ENCODE measurements at places on chromosomes 2 and 18.

GRCh38 chr2:11004199-11004598, 92.5 kb downstream of the KCNF1 start:
- DNase-seq, result no peak

DNA sequence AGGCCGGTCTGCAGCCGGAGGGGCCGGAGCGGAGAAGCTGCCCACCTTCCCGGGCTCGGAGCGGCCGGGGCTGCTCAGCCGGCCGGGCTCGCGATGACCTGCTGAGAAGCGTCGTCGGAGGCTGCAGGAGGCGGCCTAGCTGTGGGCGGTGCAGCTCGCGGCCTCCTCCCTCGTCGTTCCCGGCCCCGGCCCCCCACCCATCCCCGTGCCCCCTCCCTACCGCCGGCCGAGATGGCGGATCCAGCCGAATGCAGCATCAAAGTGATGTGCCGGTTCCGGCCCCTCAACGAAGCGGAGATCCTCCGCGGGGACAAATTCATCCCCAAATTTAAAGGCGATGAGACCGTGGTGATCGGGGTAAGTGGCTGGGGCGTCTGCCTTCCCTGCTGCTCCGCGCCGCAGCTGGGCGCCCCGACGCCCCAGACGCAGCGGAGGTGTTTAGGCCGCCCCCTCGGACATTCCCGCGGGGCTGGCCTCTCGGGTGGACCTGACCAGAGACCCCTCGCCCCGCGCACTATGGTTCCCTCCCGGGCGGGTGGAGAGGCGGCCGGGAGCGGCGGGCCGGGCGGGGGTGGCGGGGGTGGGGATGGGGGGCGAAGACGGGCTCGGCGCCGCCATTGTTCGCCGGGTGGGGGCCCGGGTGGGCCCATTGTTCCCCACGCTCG, 492 bp downstream of the KIF5C start:
- no peak for DNase-seq

DNA sequence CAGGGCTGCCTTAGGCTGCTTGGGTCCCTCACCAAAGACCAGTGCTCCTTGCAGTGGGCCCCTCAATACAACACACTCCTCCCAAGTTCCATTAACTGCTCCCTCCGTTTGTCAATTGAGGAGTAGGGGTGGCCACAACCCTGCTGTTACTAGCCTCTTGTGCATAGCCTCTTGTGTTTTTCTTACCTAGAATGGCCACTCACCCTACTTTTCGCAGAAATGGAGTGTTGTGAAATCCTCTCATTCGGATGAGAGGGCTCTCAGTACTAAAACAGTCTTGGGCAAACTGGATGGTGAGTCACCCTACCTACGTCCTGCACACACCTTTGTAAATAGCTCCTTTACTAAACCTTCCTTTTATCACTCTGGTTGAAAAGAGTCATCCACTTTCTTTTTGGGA, 253.9 kb downstream of the OSR1 start:
- no peak for DNase-seq

DNA sequence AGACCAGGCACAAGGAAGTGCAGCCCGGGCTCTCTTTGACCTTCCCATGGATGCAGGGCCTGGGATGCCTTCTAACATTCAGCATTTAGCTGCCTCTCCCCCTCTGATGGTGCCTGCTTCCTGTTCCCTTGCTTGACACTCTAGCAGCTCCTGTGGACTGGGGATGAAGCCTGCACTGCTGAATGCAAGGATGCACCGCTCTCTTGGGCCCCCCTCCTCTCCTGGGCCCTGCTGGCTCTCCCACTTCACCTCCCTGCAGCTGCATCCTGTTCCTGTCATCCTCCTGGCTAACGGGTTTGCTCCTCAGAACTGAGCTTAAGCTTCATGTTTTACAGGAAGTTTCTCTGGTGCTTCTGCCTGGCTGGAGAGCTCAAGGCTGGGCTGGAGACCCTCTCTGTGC, 254.1 kb downstream of the TSN start:
- DNase-seq, result no peak

- no peak for DNase-seq
These were observed 49.1 kb downstream of the TFPI start for GRCh38 chr2:187505065-187505672.

DNA sequence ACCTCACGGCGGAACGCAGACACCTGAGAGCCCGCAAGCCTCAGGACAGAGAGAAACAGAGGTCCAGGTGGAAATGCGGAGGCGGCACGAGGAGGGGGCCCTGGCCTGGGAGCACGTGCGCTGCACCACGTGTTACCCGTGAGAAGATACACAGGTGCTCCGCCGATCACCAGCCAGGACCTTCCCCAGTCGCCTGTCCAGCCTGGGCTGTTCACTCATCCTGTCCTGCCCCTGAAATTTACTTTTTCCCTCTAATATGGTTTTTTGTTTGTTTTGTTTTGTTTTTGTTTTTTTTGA, 44.3 kb downstream of the TWIST2 start:
- no peak for DNase-seq

DNA sequence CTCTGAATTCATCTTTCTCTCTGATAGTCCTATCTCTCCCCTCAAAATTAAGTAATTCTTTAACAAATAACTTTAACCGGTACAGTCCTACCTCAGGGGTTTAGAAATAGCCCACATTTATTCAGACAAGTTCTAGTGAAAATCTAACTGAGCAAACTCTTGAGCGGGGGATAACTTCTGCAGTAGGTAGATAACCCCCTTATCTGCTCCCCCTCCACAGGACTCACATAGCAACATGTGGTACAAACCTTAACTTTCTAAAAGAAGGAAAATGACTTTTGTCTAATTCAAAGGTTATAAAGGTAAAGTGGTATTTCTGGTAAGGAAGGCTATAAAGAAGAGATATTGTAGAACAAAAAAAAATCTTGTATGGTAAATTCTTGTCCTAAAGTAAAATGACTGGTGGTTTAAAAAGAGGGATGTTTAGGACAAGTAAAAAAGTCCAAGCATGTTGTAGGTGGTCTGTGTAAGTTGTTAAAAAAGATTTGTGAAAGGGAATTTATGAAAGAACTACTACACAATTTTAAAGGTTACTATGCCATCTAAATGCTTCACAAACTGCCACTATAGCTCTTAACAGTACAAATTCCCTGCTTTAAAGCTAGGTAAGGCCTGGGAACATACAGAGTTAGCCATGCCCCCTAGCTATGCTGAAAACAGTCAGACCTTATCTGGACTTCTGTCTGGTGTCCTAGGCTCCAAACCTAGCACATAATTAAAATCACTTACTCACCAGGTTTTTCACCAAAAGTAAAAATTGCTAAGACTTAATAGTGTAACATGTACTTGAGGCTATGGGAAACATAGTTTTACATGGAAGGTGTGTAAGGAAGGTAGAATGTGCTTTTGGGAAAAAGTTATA, 8.1 kb upstream of the RPIA start:
- DNase-seq, result no peak

GRCh38 chr2:24107-24506, 22.2 kb downstream of the FAM110C start:
- no peak for DNase-seq

DNA sequence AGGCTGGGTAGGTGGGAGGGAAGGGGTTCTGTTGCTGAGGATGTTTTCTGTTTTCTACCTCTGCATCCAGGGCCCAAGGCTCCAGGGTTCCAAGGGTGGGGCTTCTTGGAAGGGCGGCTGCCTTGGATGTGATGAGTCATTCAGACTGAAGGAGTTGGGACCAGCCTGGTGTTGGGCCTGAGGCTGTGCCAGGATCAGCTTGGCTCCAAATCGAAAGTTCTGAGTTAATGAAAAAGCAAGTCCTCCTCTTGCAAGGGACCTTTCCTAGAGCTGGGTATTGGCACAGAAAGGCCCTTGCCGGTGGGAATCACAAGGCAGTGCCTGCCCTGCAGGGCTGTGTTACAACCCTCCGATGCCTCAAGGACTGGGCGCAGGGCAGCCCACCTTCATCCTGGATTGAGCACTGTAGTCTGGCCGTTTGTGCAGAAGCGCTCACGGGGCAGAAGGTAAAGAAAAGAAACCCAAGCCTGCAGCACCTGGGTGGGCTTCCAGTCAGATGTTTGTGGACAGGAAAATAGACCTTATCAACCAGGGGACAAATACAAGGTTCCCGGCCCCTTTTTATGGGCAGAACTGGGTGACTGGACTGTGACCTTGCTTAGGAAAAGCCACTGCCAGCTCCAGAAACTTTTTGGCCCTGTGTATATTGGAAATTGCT, 52.5 kb upstream of the MCFD2 start:
- no peak for DNase-seq

DNA sequence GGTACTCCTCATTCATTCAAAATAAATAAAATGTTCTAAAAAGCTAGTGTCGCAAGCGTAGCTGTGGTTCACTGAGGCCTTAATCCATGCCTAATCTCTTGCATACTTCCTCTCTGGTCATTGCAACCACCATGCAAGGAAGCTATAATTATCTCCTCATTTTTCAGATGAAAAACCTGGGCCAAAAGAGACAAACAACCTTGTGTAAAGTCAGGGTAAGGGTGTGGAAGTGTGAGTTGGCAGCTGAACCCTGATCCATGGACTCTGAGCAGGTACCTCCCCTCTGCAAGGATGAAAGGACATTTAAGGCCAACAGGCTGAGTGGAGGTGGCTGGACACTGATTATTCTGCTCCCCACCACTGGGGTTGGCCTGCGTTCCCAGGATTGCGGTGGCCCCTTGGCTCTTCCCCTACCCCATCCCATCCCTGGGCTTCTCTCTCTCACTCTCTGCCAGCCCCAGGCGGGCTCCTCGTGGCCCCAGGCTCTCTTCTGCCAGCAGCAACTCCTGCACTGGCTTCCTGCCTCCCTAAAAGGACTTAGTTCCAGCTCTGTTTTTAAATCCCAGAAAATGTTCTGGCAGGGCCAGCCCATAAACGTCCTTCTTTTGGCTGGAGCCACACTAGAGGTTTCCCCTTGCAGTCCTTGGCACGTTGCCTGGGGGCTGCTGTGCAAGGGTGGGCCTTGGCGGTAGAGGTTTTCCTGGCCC, 72.0 kb upstream of the AFF3 start:
- no peak for DNase-seq

- no peak for DNase-seq
These were observed 296.6 kb downstream of the LRRTM1 start for GRCh38 chr2:80007777-80008503.

GRCh38 chr2:160367887-160368286, 125.7 kb downstream of the RBMS1 start:
- DNase-seq, result no peak

GRCh38 chr2:196677404-196677803, 37.9 kb downstream of the CCDC150 start:
- DNase-seq, result no peak

DNA sequence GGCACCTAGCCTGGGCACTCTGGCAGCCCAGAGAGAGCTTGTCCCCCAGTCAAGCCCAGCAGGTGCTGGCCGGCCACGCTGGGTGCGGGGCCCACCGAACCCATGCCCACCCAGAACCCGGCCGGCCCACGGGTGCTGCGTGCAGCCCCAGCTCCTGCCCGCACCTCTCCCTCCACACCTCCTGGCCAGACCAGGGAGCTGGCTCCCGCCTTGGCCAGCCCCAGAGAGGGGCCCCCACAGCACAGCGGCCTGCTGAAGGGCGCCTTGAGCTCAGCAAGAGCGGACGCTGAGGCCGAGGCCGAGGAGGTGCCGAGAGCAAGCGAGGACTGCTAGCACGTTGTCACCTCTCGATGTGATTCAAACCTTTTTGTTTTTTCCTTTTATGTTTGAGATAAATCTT, 407.0 kb upstream of the KCNJ3 start:
- DNase-seq, result no peak

GRCh38 chr2:133937669-133938068, 316.2 kb upstream of the MGAT5 start:
- no peak for DNase-seq

- DNase-seq, result no peak
These were observed 15.7 kb downstream of the ZNF407 start for GRCh38 chr18:74613381-74613780.

- DNase-seq, result no peak
These were observed 49.0 kb downstream of the MAP2 start for GRCh38 chr2:209472871-209473270.

DNA sequence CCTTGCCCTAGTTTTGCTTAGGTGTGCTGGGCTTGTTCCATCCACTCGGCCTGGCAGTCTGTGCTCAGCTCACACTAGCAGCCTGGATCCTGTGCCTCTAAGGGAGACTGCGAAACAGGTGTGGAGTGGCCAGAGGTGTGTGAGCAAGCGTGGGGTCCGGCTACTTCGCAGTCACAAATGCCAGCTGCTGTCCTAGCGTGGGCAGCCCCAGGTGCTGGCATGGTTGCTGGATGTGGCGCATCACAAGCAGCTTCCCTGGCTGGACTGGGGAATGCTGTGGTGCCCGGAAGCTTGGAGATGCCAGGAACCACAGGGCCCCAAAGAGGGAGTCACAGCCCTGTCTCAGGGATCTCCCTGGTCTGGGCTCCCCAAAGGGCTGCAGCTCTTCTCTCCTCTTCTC, 119.0 kb upstream of the TMEFF2 start:
- no peak for DNase-seq

DNA sequence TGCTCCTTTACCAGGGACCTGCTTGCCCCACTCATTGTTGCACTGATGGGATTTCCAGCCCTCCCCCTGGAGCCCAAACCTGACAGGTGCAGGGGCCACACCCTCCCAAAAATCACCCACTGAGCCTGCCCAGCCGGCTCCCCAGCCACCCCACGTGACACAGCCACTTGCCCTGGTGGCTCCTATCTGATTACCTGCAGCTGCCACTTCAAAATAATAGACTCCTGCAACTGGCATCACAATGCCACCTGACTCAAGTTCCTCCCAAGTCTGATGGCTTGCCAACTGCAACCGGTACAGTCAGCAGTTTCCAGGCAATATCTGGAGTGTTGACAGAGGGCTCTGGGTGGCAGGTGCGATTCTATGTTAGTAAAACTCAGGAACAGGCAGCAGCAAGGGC, 66.2 kb downstream of the CRACDL start:
- no peak for DNase-seq

DNA sequence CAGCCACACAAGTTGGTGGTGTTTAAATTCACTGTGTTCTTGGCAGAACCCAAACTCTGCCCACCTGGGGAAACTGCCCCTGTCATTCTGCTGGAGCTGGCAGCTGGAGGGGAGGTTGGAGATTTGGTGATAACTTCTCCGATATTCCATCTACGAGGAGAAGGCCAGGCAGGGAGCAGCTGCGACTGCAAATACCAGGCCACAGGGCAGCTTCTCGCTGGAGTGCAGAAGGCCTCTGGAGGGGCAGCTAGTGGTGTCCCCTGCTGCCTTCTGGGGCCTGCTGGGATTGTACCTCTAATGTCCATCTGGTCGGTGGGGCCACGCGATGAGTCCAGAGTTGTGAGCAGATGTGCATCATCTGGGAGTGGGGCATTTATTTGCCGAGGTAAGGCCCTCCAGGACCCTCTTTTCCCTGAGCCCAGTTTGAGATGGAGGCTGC, 98.9 kb downstream of the ACKR3 start:
- DNase-seq, result no peak

DNA sequence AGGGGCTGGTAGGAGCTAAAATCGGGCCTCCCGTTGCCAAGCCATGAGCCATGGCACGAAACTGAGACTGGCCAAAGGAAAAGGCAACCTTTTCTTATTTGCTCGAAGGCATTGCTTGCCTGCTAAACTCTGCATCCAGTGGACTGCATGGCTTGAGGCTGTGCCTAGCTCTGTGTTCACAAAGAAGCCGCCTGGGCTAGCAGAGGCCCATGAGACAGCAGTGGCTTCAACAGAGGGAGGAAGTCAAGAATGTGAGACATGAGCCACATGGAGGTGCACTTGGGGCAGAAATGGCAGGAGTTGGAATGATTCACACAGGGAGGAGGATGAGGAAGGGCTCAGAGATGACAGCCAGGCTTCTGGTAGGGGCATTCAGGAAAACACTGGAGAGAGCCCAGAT, 33.5 kb downstream of the TPRKB start:
- no peak for DNase-seq

GRCh38 chr2:197994751-197995150, 190.4 kb downstream of the PLCL1 start:
- no peak for DNase-seq

Measured in stimulated activated CD8-positive, alpha-beta memory T cell treated with anti-CD3 and anti-CD28 coated beads, Interleukin-4, amount 100 ng/mL, for 1 hour (primary cell).